ENCODE measurements at places on chromosomes 1 and 21.

GRCh38 chr1:117782056-117782455 lies 147.4 kb downstream of the GDAP2 start:
- no peak for DNase-seq

DNA sequence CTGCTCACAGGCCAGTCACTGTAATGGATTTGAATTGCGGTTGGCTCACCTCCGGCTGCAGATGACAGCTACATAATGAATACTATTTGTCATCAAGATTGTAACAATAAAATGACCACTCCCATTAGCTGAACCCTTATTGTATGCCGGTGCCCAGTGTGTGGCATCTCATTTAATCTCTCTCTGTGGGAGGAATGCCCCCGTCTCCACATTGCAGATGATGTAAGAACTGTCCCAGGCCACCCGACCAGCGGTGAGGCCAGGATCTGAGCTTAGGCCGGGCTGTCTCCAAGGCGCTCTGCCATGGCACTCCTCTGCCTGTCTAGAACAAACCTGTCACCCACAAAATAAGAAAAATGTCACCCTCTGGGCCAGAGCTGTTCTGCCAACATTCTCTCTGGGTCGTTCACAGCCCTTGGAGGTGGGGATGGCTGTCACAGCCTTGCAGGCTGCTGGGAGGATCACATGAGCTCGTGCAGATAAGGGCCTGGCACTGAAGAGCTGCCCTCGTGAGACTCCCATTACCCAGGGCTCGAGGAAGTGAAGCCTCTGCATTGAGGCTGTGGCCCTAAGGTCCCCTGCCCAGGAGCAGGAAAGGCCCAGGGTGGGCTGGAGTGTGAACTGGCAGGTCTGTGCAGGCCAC lies 52.7 kb downstream of the ECE1 start:
- DNase-seq, result no peak

DNA sequence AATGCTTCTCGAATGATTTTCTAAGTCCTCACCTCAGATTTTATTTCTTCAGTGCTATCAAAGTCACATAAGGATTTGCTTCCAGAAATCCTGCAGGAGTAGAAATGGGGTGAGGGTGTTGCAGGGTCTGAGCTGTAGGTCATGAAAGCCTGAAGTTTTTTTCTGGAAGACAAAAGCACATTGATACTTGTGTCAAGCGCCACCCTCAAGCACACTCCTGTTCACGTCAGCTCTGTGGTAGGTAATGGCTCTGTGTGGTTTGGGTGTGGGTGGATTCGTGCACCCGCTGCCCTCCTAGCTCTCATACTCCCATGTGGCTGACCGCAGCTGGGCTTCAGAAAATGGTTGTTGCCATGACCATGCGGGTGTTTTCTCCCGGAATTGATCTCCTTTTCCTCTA lies 39.9 kb downstream of the AKNAD1 start:
- no peak for DNase-seq

DNA sequence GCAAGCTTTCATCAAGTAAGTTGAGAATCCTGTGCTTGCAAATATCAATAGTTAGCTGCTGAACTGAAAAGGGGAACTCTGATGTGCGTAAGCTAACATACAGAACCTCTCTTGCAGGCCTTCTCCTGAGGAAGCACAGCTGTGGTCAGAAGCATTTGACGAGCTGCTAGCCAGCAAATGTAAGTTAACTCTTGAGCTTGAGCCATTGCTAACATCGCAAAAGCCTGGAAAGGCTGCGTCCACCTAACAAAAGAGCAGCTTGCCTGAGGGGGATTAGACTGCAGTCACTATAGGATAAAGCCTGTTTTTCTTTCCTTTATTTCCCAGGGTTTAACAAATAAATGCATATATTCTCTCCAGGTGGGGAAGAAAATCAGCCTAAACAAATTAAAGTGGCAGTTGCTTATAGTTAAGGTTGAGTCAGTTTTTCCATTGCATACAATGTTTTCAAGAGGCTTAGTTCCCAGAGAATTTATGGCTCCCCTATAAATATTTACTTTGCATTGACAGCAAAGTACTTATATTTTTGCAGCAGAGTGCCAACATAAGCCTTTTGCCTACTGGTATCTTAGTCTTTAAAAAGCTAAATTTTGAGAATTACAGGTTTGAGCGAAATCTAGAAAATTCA lies 1.5 kb downstream of the RGS2 start:
- DNase-seq, result no peak

DNA sequence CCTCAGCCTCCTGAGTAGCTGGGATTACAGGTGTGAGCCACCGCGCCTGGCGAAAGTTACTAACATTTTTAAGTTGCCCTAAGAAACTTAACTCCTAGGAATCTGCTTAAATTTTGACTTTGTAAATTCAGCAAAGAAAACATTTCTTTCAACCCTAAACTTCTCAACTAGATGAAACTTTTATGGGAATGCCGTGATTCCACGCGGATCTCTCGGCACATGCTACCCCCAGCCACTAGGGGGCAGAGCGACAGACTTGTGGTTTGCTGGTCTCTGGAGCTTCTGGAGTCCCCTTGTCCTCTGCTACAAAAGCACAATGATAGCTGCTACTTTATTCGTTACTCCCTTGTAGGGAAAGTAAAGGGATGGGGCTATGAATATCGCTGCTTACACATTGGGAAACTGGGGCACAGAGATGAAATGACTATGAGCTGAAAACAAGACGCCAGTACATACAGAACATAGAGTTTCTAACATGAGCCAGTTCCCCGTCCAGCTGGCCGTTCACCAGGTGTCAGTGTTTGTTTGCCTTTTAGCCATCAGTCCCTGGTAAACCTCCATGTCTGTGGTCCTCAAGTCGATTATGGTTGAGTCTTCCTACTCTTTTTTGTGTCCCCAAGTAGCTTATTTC lies 114.7 kb downstream of the PBX1 start:
- no peak for DNase-seq
